ENCODE measurements at places on chromosomes 6 and 20.

GRCh38 chr6:111699123-111699522 lies 93.4 kb upstream of the TRAF3IP2 start:
- DNase-seq: no peak

- DNase-seq: no peak
Observed at GRCh38 chr20:3660262-3661059, 2.7 kb downstream of the GFRA4 start.

DNA sequence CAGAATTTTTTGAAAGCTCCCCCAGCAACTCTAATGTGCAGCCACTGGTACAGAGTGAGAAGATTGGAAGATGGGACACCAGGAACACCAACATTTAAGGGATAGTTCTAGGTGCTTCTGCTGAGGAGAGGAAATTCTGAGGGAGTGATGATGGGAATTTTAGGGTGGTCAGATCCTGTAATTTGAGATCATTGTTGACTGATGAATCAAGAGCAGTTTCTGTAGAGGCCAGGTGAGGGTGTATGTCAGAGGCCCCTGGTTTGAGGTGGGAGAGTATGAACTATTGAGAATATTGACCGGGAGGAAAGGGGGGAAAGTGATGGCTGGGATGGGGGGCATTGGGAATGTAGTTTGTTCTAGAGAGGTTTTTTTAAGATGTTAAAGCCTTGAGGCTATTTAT lies 47.2 kb downstream of the PTPRA start:
- DNase-seq: no peak

DNA sequence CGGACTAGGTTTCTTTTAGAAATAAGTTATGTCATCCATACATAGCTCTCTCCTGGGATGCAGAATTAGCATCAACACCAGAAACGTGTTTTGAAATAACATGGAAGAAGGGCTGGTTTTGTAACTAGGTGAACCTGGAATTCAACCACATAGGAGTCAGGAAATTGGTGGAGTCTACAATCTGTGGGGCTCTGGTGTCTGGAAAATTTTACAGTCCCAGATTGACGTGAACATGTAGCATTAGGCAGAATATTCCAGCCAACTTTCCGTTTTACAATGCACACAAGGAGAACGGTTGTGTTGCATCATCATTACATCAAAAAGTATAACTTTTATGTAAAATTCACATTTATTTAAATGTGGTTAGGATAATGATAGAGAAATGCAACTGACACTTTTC lies 1.9 kb downstream of the KCNQ5 start:
- DNase-seq: no peak

- DNase-seq: no peak
Observed at GRCh38 chr6:90934081-90934480, 347.2 kb upstream of the MAP3K7 start.

DNA sequence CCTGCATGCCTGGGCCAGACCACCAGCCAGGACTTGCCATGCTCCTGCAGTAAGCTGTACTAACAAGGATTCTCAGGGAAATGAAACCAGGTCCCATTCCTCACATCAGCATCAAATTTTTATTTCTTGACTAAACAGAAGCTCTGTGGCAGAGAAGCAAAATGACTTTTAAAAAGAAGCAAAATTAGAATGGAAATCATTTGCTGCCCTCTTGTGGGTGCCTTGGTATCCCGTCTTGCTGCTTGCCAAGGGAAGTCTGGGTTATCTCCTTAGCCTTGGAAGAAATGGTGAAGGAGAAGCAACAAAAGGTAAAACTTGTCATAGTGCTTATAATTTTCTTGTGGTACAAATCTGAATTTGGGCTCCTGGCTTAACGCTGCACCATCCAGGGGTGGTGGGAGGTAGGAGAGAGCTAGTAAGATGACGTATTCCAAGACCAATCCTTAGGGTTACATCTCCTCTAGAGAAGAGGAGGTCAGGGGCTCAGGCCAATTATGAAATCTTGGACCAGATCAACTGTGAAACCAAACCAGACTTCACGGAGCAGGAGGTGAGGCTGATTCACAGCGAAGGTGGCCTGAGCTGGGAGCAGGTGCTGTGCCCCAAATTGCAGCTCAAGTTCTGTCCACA lies 107.5 kb downstream of the FAXC start:
- no peak for DNase-seq

GRCh38 chr6:45990162-45990561 lies 25.5 kb downstream of the CLIC5 start:
- DNase-seq: no peak

GRCh38 chr20:60680554-60680953 lies 571.5 kb upstream of the CDH4 start:
- no peak for DNase-seq

GRCh38 chr6:94673251-94673650 lies 904.1 kb upstream of the MANEA start:
- DNase-seq: no peak

DNA sequence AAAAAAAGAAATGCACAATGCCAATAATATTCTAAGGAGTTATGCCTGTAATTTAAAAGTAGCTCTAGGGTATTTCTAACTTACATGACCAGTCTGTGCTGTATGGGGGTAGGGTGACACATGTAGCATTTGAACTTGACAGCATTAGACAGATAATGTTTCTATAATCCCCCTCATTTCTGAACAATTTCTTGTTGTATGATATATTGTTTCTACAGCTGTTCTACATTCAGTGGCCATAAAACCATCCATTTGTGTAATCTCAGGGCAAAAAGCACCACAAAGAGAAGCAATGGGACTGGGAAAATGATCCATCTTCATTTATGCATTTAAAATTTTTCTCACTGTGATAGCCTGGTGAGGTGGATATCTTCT lies 767.8 kb downstream of the TFAP2A start:
- DNase-seq: no peak

- no peak for DNase-seq
Observed at GRCh38 chr20:57069442-57069841, 197.0 kb downstream of the BMP7 start.

DNA sequence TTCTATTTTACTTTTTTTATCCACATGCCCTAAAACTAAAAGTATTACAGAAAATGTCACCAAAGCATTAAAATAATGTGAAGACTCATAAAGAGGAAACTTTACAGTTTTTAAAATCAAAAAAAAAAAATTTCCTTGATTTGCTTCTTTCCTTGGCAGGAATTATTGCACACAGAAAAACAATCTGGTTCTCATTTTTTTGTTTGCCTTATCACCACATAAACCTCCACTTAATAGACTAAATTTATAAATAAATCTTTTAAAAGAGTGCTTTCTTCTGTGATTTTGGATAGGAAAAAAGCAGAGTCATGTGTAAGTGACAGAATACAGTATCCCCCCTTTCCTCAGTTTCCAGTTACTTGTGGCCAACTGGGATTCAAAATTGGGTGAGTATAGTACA lies 695.1 kb upstream of the CITED2 start:
- no peak for DNase-seq

DNA sequence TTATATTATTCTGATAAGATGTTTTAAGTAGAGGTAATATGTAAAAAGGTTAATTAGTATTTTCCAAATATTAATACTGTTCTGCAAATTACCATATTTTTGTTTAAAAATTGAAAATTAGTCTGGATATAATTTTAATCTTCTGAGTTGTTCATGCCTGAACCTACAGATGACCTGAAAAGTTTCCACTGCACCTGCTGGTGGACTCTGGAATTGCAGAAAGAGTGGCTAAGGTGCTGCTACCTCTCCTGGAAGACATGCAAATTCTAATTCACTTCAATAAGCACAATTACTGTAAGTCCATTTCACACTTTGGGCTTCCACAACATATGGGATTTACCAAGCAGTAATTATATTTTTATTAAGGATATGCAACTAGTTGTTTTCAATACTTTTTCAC lies 77.7 kb upstream of the OLIG3 start:
- no peak for DNase-seq

GRCh38 chr20:21433329-21433890 lies 36.1 kb upstream of the NKX2-4 start:
- no peak for DNase-seq

- no peak for DNase-seq
Observed at GRCh38 chr6:3139090-3139903, 18.0 kb downstream of the TUBB2A start.

- no peak for DNase-seq
Observed at GRCh38 chr6:31791324-31792089, 4.0 kb downstream of the VARS1 start.

GRCh38 chr6:10977231-10977968 lies 66.7 kb downstream of the ELOVL2 start:
- DNase-seq: no peak

GRCh38 chr6:123604067-123604466 lies 32.7 kb downstream of the TRDN start:
- no peak for DNase-seq

- DNase-seq: peak; percentile 79
Observed at GRCh38 chr6:53956068-53956711, 155.1 kb upstream of the MLIP start.

DNA sequence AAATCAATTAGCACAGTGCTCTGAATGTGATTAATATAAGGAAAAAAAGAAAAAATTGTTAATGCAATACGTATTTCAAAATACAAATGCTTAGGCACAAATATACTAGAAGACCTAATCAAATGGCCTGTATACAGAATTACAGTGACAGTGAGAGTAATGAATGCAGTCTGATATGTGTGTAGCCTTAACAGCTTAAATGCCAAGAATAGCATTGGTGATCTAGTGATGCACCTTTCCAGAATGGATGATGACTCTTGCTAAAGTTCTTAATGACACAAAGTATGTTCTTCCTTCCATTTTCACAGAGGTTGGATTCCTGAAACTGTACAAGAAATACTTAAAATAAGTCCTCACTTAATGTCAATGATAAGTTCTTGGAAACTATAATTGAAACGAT lies 131.0 kb downstream of the CDKAL1 start:
- DNase-seq: no peak

GRCh38 chr20:21615617-21616080 lies 89.8 kb upstream of the PAX1 start:
- DNase-seq: peak; percentile 76

- no peak for DNase-seq
Observed at GRCh38 chr6:148445620-148446019, 103.0 kb downstream of the SASH1 start.

- DNase-seq: no peak
Observed at GRCh38 chr6:56869346-56869745, 85.6 kb upstream of the BEND6 start.

- DNase-seq: no peak
Observed at GRCh38 chr6:160667639-160668481, 3.8 kb upstream of the LPA start.

DNA sequence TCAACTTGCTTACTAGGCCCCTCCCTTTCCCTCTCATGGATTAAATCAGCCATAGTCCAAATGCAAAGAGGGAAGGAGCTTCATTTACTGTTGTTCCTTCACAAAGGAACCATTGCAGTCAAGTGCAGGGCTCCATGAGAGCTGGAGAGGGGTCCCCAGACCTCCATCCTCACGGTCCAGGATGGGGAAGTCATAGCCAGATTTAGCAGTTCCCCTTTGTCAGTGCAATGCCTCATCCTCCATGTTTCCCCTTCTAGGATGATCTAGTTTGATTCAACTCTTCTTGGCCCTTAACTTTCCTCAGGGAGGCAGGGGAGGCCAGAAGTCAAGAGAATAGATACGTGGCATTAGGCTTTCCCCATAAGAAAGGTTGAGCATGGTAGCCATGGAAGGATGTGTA lies 66.5 kb upstream of the FUCA2 start:
- DNase-seq: no peak

Measured in dorsolateral prefrontal cortex (tissue), 122 donors.